Esophagus mucosa (tissue), 1 donor: ENCODE measurements at places on chromosomes 6 and 20. TPM values are rescaled to one million over a fixed set of nuclear protein-coding genes. Genes with fewer than 3 reads are reported as not detected.

Gene TRERF1
- total RNA-seq = 7.3 TPM

Gene DUSP15
- 0.64 TPM for total RNA-seq

Gene COL9A1
- total RNA-seq = not detected

Gene NINL
- total RNA-seq = 4.8 TPM

Gene TCF19
- 14.8 TPM for total RNA-seq
